ENCODE measurements at places on chromosomes 2 and 18.

DNA sequence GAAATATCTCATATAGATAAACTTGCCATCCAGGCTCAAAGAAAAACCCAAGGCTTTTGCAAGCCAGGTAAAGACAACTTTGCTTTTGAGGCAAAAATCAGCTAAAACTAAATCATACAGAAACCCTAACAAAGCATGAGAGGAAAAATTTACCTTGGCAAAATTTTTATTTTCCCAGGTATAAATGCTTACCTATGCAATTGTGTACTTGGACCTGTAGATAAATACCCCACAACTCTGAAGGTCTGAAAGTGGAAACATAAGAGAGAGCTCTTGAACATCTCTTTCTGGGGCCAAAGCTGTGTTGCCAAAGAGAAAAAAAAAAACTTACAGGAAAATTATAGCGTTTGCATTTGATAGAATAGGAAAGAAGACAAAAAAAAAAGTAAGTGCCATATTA is 14.6 kb upstream of the CSRNP3 start:
- no peak for DNase-seq

DNA sequence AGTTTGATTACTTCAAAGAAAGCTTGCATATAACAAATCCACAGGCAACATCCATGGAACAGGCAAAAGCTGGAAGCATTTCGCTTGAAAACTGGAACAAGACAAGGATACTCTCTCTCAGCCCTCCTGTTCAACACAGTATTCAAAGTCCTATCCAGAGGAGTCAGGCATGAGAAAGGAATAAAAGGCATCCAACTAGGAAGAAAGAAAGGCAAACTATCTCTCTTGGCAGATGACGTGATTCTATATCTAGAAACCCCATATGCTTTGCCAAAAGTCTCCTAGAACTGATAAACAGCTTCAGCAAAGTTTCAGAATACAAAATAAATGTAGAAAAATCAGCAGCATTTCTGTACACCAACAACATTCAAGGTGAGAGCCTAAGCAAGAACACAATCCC is 34.1 kb upstream of the MC4R start:
- no peak for DNase-seq

GRCh38 chr2:96926791-96927190 is 56.9 kb upstream of the SEMA4C start:
- no peak for DNase-seq

DNA sequence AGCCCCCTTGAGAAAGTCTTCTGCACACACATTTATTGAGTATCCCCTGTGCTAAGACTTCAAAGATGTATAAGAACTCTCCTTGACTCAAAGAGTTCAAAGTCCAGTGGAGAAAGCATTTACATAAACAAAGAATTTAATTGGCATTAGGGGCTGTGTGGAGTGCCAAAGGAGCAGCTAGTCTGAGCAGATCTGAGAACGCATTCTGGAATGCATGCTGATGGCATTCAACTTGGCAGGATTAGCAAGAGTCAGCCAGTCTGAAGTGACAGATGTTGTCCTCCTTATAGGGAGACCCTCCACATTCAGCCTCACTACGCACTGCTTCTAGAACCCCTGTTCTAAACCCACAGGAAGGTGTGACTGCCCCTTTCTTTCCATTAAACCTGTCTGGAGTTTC is 191.5 kb downstream of the RAD51AP2 start:
- no peak for DNase-seq

- DNase-seq = no peak
Observed at GRCh38 chr18:79413426-79413825, 17.7 kb downstream of the NFATC1 start.

DNA sequence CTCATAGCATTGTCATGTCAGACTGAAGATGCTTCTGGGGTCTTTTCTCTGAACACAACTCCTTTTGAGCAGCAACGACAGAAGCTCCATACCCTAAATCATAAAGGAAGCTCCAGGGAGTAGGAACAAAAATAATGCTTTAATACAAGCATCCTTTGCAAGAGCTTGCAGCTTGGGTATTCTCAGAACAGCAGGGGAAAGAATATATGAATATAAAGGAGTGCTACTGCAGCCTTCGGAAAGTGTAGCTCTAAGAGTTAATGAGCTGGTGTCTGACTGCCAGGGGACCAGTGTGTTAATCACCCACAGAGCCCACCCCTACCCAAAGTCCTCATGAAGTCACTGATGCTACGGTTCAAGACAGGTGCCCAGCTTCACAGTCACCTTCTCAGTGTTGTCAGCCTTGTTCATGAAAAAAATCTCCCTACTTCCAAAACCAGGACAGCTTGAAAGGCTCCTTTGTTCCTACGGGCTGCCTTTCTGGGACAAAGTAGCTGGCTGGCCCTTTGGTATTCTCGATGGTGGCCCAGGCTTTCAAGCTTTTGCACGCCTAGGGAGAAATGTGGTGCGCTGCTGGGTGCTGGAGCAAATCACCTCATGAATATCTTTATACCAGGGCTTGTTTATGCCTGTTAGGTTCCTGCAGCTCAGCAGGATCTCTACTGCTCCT is 259.7 kb downstream of the CMPK2 start:
- DNase-seq = no peak
